Stimulated activated naive CD8-positive, alpha-beta T cell treated with anti-CD3 and anti-CD28 coated beads, Interleukin-15, amount 100 ng/mL, for 72 hours (primary cell): ENCODE measurements at places on chromosomes 11 and 22.

GRCh38 chr22:49571326-49571725, 256.3 kb downstream of the BRD1 start:
- no peak for DNase-seq

- DNase-seq: no peak
Measured at GRCh38 chr11:116118138-116118470, 613.9 kb upstream of the CADM1 start.

- DNase-seq: no peak
Measured at GRCh38 chr11:64023712-64024710, 11.7 kb upstream of the FLRT1 start.

DNA sequence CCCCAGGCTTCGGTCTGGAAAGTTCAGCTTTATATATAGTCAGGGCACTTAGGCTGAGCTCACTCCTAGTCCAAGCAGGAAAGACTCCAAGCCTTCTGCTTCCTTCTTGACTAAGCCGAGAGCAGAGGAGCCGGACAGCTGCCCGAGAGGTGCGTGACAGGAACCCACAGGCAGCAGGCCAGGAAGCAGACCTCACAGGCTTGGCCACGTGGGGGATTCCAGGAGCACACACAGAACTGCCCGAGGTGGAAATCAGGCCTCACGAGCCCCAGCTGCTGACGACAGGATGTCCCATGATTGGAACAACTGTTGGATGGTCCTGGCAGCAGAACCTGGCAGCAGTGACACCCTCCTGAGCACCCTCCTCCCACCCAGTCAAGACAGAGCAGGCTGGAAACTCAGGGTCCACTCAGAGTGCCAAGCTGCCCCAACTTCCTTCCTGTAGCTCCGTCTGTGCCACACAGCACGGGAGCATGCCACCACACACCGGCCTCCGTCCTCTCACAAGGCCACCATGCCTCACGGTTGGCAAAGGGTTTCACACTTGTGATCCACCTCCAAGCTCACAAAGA, 5.4 kb downstream of the PLA2G6 start:
- DNase-seq: no peak

DNA sequence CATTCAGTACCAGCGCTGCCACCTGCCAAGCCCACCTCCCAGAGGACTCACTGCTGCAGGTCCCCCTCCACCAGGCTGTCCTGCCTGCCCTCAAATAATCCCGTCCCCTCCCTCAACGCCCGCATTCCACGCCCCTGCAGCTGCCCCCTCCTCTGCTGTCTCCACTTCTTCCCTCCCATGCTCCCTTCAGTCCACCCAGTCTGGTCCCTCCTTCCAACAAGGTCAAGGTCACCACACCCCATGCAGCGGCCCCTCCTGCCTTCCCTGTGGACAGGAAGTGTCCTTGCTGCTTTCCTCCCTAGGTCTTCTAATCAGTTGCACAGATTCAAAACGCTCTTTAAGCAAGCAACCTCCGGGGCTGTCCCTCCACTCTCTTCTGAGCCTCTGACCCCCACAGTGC, 12.1 kb downstream of the MACROD1 start:
- DNase-seq: no peak
